ENCODE measurements at places on chromosomes 2 and 18. TPM values are rescaled to one million over a fixed set of nuclear protein-coding genes. Genes with fewer than 3 reads are reported as not detected.

GRCh38 chr2:41775366-41776025 is 272.3 kb upstream of the PKDCC start:
- DNase-seq, result peak; percentile 58

PDE11A gene
- 0.40 TPM for polyA plus RNA-seq

DNA sequence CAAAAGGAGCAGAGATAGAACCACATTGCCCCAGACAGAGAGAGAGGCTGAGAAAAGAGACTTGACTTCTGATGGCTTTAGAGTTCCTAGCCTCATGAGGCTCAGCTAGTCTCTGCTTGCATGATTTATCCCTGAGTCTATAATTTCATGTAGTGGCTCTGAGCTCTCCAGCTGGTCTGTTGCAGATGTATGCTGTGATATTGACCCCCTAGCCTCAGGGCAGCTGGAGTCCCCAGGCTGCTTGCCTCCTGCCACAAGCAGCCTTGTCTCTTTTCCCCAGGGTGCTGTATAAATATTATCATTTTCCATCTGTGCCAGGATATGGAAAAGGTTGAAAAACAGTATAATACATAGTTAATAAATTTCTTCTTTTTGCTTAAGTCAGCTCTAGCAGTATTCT is 467.6 kb upstream of the CWC22 start:
- DNase-seq, result no peak

CCDC68 gene
- polyA plus RNA-seq, result 0.35 TPM

RAX gene
- not detected for polyA plus RNA-seq

DNA sequence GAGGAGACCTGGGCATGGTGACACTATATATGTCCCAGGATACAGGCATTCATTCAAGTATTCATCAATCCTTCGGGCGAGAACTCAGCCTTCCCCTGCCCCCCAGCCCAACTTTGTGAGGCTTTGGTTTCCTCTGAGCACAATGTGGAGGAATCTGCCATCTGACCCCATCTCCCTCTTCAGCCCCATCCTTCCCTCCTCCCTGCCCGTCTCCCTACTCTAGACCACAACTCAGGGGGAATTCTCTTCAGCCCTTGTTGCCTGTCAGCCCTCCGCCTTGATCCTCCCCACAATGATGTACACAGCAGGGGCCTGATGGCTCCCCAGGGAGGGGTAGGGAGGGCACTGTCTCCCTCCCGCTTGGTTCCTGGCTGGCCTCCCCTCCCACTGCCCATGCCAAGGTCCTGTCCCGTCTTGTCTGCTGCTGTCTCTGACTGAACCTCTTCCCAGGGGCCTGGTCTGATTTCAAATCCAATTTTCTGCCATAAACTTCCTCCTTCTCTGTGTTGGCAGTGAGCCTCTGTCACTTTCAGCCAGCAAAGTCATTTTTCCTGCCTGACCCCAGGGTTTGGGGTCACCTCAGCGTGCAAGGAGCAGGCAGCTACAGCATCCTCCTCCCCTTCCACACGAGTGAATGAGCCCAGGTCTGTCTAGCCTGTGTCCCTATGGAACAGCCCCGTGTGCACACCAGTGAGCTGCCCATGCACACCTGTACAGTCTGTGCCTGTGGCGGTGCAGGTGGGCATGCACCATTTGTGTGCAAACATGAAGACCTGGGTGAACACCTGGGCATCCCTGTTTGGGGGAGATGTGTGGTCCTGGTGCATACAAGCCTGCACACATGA is 197.3 kb downstream of the CELF4 start:
- DNase-seq, result no peak

DNA sequence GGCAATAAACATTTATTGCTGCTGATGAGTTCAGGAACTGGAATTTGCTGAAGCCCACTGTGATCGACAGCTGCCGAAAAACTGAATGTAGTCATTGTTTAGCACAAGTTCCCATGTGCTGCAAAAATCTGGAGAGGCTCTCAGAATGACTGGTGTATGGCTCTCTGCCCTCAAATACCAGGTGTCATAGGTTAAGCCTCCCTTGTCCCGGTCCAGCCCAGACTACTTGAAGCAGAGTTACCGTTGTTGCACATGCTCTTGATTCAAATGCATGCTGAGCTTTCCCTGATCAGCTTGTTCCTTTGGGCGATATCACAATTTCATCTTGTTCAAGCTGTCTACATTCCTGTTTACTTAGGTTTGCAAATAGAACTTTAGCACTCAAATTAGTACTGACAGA is 625.2 kb downstream of the CPS1 start:
- DNase-seq, result no peak

DNA sequence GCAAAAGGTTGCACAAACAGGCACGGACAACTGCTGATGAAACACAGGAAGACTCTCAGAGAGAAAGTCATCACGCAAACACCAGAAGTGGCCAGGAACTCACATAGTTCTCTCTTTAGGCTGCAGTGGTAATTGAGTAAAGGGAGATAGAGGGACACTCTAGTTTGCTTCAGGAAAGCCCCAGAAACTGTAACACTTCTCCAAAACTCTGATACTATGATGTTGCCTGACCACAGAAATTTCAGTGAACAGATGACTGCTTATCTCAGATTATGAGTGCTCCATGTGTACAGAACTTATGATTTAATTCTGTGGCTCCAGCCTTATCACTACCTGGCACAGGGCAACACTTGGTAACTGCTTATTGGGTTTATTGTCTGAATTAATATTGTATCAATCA is 311.5 kb upstream of the GYPC start:
- no peak for DNase-seq

DNA sequence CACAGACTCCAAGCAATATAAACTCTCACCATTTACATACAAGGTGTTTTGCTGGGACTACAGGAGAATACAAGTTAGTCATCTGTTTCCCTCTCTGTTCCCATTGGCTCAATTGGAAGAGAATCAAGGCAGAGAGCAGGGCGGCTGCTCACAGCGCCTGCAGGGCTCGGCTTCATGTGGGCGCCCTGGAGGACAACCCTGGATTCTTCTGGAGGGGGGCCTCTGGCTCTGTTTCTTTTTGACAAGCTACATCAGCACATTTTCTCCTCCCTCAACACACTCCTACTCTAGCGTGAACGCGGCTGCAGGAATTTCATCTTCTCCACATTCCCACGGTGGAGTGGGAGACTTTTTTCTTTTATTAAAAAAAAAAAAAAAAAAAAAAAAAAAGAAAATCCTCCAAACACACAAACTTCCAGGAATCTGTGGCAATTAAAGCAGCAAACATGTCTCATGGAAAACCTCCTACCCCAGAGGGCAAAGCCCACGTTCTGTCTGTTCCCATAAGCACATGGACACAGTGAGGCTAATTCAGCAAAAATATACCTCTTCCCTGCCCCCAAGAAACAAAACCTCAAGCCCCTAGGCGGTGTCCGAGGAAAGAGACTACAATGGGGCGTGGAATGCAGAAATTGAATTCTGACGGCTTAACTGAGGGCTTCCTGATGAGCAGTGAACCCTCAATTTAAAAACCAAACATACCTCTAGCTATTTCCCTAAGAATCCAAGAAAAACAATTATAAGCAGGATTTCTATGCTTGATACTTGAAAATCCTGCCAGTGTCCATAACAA is 50.6 kb downstream of the PARD6G start:
- DNase-seq, result no peak

GALR1 gene
- polyA plus RNA-seq, result 0.09 TPM

CENPA gene
- 6.1 TPM for polyA plus RNA-seq

SCN1A gene
- polyA plus RNA-seq, result 0.25 TPM

DNA sequence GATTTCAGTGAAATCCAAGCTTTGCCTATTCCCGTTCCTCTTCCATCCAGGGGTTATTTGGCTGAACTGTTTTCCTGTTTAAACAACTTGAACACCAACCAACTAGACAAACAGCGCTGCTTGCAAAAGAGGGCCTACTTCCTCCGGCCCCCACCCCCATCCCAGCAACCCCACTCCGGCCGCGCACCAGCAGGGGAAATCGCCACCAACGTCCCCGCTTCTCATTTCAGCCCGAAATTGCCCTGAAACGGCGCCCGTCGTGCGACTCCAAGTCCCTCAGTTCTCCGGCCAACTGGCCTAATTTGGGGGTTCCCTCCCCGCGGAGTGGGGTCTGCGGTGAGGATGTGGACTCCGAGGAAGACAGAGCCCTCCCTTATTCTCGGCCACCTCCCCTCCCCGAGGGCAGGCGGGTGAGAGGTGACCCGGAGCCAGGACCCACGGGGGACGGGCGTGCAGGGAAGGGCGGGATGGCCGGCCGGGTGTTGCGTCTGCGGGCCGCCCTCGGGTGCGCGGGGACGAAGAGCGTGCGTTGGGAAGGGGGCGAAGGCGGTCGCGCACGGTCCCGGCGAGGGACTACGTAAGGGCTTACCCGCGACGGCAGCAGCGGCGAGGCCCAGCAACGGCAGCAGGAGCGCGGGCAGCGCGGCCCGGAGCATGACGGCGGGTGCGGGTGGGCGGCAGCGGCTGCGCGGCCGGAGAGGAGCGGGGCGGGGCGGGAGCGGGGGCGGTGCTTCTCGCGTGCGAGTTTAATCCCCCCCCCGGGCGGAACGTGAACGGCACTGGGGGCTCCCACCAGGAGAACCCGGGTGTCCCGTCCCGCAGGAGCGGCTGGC is at the start of gene CD302:
Gene CD302, minus strand, starts transcription at position 666 of the 833 bp plus-strand sequence. Its CDS starts 10 bp downstream, at position 656.
- DNase-seq, result peak; percentile 77
